ENCODE measurements at places on chromosomes 1 and 21.
A peak's percentile ranks its signal among the peaks of the same experiment; 100 is the strongest.

- ATAC-seq: no peak
Measured at GRCh38 chr1:221841251-221841982, 99.5 kb upstream of the DUSP10 start.

GRCh38 chr1:118250232-118250631 is 65.2 kb upstream of the SPAG17 start:
- ATAC-seq: no peak

DNA sequence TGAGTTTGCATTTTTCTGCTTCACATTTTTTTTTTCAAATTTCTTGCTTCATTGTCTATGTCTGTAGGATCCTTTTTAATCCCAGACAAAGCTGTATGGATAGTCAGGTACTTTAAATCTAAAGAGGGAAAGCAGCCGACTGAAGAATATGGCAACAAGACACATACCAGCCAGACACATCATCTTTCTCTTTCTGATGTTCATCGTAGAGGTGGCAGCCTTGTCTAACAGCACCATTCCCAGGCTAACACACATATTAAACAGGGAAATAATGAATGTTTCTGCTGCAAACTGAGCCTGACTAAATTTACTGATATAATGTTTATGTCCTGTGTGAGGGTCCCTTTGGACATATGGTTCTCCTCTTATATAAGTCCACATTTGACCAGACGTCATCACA is 3.7 kb upstream of the TEKT2 start:
- ATAC-seq: no peak

GRCh38 chr1:211370669-211371068 is 44.0 kb downstream of the TRAF5 start:
- ATAC-seq: no peak

- ATAC-seq: no peak
Measured at GRCh38 chr1:46137916-46138315, 5.5 kb upstream of the PIK3R3 start.

- no peak for ATAC-seq
Measured at GRCh38 chr21:42003051-42003461, 7.1 kb downstream of the ZBTB21 start.

DNA sequence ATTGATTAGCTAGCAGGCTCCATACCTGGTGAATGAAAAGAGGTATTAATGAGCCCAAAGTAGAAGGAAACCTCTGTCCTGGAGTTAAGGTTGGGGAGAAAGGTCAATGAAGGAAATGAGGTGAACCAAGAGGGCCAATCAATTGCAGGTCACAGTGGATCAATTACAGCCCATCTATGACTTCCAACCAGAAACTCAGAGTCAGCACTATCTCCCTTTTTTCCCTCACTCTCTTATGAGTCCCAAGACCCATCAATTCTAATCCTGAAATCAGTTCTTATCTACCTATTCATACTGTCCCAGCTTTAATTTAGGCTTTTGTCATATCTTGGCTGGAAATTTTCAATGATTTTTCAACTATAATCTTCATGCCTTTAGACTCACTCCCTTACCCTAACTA is 433.2 kb upstream of the PKN2 start:
- no peak for ATAC-seq

GRCh38 chr1:38297842-38298241 is 251.2 kb upstream of the POU3F1 start:
- ATAC-seq: no peak

DNA sequence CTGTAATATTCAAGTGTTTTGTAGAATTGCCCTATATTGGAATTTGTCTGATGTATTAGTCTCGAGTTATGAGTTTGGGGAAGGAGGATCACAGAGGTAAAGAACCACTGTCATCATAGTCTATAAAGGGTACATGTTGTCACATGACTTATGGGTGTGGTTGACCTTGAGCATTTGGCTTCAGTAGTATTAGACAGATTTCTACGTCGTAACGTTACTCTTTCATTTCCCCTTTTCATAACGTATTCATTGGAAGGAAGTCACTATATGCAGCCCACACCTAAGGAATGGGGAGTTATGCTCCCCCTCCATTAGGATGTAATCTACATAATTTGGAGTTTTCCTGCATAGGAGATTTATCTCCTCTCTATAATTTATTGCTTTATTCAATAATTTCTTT is 110.1 kb upstream of the VAV3 start:
- ATAC-seq: peak; percentile 57

DNA sequence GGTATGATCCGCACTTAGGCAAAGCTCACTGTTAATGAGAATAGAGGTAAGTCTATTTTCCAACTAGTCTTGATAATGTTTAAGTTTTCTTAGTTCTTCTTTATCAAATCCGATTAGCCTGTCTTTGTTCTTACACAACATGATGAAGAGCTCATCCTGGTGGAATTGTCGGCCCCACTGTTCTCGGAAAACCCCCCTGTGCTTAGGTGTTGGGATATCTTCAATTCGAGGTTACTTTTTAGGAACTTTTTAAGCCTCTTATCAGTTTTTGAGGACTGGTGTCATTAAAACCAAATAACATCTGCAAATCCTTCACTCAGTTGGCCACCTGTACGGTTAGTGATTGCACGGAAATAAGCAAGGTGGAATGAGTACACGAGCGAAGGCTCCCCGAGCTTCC is 60.7 kb upstream of the KIF26B start:
- no peak for ATAC-seq

DNA sequence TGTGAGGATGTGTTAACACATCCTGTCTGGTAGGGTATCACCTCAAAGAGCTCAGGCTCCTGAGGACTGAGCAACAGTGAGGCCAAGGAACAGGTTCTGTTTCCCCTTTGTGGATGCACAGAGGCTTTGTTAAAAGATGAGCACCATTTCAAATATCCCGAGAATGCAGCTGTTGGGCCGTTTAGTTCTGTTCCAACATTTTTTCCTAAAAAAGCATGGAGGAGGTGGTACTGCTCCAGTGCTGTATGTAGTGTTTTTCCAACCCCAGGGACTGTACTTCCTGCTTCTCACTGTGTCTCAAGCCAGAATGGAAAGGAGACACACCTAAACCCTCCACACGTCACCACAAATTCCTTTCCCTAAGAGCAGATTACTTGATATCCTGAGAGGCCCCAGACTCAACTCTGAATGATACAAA is 53.8 kb upstream of the BCL10 start:
- peak; percentile 66 for ATAC-seq

DNA sequence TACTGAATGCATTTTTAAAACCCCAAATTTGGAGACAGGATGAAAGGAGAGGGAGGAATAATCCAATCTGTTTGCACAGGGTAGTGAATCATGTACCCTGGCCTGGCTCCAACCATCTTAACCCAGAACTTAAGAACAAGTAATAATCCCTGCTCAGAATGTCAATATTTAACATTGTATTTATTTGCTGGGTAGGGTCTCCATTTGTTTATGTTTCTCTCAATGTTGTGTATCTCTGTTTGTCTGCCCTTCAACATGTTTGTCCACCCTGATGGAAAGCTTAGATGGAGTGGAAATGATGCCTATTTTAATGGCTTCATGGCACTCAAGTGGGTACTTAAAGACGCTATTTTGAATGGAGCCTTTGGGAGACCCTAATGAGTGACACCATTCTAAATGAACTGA is 54.4 kb upstream of the CDC42BPA start:
- ATAC-seq: no peak

- ATAC-seq: peak; percentile 35
Measured at GRCh38 chr1:159204161-159205141, at the start of gene ACKR1. Gene ACKR1 (plus strand): TSS chr1:159204875. CDS start chr1:159204960, 85 bp downstream.

GRCh38 chr21:30193201-30193600 is 22.7 kb downstream of the CLDN8 start:
- ATAC-seq: no peak

DNA sequence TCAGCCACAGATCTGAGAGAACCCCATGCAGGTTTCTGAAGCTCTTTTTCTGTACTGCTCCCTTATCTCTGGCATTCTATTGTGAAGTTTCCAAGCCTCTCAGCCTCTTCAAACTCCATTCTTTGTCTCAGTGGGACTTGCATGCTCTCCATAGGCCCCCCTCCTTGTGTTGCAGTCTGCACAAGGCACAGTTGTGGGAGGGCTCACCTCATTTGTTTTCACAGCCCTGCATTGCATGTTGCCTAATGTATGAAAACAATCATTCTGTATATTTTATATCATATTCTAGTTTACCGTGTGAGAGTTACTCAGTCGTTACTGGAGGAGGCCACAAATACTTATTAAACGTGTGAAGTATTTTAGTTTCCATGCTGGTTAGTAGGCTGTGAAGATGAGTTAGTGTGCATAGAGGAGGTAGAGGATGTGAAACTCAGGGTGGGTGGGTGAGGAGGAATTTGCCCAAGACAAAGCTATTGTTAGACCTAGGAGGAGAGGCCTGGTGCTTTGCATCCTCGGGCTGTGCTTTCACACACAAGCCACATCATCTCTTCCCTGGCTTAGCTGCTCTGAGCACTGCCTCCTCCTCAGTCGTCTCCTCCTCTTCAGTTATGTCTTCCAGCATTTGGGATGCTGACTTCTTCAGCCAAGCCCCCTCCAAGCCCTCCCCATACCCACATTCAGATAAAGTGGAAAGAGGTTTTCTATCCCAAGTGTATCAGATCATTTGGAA is 7.8 kb upstream of the CHI3L2 start:
- ATAC-seq: peak; percentile 34

DNA sequence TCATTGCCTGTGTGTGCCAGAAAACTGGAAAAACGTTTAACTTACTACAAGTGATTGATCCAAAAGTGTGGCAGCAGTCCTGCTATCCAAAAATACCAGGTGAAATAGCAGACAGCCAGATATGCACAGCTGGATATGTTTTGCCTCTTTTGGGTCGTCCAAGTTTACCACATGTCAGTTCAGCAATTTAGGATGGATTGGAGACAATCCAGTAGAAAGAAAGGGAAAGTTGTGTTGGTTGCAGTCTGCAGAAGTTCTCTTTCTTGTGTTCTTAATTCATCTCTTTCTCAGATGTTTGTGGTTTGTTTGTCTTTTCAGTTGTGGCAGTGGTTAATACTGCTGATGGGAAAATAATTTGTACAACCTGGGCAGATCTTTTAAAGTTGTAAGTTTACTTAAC is 645.0 kb downstream of the PTPRC start:
- no peak for ATAC-seq

- ATAC-seq: no peak
Measured at GRCh38 chr1:156615946-156616345, 3.3 kb upstream of the HAPLN2 start.

GRCh38 chr21:41483415-41483814 is 24.5 kb downstream of the TMPRSS2 start:
- ATAC-seq: no peak

DNA sequence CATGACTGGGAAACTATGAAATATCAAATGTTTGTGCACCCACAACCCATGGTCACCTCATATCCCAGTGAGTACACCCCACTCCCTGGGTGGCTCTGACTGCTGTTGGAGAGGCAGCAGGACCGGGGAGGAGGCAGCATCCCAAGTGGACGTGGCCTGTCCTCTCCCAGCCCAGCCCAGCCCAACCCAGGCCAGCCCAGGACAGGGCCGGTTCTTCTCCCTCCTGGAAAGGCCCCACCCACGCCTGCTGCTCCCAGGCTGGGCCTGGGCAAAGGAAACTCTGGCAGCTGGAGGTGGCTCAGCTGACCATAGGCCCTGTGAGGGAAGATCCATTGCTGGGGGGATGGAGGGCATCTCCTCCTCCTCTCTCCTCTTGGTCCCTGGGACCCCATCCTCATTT is 19.1 kb downstream of the MATN1 start:
- ATAC-seq: no peak

DNA sequence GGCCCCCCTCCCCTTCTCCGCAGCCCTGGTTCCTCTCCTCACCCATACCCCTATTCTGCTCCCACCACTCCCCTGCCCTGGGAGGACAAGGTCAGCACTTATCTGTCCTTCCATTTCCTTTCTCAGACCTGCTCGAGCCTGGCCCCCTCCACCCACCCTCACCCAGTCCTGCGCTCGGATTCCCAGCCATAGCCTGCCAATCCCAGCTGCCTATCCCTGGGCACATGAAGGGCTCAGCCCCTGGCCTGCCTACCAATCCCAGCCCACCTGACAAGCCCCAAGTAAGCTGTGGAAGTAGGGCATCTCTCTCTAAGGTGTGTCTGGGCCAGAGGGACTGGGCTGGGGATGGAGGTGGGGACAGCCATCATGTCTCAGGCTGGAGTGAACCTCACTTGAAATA is 5.4 kb downstream of the BLACAT1 start:
- no peak for ATAC-seq

DNA sequence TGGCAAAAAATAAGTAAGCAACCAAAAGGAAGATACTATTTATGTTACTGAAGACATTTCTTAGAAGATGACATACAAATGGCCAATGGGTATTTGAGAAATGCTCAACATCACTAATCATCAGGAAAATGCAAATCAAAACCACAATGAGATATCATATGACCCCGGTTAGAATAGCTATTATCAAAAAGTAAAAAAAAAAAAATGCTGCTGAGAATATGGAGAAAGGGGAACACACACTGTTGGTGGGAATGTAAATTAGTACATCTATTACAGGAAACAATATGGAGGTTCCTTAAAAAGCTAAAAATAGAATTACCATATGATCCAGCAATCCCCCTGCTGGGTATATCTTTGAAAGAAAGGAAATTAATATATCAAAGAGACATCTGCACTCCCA is 34.3 kb upstream of the CREG1 start:
- no peak for ATAC-seq

GRCh38 chr1:38908821-38909220 is 27.4 kb upstream of the GJA9 start:
- ATAC-seq: no peak

GRCh38 chr1:181043025-181043888 is 9.5 kb downstream of the MR1 start:
- peak; percentile 86 for ATAC-seq

GRCh38 chr1:219927956-219928790 is at the start of gene SLC30A10:
Gene SLC30A10 (minus strand): TSS chr1:219928557. CDS start chr1:219928440, 117 bp downstream.
- ATAC-seq: peak; percentile 43

DNA sequence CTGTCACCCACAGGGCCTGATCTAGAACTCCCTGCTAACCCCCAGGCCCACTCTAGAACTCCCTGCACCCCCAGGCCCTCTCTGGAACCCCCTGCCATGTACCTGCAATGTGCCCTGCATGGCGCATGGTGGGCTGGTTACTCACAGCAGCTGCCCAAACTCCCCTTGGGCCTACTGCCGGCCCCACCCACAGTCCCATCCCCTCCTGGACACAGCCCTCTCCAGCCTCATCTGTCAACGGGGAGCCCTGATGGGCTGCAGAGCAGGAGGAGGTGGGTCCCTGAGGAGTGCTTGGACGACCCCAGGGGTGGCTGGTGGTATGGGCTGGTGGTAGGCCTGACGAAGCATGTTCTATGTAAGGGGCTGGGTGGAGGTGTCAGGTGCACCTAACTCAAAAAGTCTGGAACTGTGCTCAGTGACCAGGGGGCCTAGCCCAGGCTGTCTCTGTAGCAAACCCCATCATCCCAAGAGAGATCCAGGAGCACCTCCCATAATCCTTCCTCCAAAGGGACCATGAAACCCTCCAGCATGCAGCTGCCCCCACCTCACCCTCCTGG is 19.0 kb upstream of the PRSS38 start:
- ATAC-seq: no peak

GRCh38 chr1:31427322-31427721 is 14.3 kb downstream of the SERINC2 start:
- no peak for ATAC-seq

DNA sequence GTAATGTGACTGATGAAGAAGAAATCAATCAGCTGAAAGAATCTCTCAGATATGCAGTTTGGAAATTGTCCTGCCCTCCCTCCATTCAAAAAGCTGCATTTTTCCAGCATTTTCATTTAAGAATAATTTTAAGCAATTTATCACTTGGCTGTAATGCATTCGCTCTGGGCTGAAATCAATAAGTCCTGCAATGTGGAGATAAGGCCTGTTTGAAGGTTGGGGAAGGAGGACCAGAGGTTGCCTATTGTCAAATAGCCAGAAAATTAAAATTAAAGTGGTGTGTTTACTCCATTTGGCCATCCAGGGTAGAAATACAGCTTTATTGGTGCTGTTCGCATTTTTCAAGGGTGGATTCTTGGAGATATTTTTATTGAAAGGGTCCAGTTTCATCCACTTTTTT is 187.6 kb upstream of the NFIA start:
- ATAC-seq: no peak
